KBM-7 (cell line): ENCODE measurements at places on chromosomes 1 and 21.

DNA sequence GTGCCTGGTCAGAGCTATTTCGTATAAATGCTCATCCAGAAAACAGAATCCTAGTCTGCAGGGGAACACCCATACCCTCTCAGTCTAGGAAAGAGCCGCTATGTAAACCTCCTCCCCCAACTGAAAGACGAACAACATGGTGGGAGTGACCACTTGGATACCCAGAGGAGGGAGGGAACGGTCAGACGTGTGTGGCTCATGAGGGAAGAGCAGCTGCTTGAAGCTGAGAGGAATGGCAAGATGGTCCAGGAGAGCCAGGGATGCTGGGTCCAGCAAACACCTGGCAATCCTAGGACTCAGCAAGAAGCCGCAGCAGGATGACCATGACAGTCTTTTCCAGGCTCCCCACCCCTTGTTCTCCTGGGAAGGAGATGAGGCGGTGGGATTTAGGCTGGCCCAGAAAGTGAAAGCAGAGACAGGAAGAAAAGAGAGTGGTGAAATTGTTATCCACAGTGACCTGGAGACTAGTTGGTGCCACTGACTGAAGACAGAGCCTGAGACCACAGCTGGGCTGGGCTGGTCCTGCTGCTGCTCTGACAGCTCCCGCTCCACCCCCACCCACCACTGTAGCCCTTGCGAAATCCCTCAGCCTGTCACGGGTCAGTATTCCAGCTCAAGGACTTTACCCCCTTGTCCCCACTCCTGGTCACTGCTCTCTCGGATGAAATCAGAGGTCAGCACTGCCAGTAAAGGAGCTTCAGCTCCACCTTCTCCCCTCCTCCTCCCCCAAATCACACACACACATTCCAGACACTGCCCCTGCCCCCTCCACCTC, 3.6 kb downstream of the CERS2 start:
- no peak for DNase-seq

GRCh38 chr1:212701910-212702309, 2.3 kb upstream of the BATF3 start:
- DNase-seq = no peak

- peak; percentile 97 for DNase-seq
Measured at GRCh38 chr1:214427871-214428277, 123.5 kb downstream of the PTPN14 start.

DNA sequence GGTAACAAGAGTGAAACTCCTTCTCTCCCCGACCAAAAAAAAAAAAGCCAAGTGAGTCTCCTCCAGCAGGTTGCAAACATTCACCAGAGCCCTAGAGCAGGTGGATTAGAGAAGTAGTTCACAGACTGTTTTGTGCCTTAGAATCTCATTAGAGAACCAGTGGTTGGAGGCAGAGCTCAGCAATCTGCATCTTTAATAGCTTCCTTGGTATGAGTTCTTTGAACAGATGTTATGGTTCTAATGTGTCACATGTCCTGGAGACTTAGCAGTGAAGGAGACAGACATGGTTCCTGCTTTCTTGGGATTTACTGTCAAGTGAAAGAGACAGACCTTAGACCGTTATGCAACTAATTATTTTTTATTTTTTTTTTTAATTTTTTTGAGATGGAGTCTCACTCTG, 26.8 kb downstream of the SESN2 start:
- DNase-seq = peak; percentile 71

DNA sequence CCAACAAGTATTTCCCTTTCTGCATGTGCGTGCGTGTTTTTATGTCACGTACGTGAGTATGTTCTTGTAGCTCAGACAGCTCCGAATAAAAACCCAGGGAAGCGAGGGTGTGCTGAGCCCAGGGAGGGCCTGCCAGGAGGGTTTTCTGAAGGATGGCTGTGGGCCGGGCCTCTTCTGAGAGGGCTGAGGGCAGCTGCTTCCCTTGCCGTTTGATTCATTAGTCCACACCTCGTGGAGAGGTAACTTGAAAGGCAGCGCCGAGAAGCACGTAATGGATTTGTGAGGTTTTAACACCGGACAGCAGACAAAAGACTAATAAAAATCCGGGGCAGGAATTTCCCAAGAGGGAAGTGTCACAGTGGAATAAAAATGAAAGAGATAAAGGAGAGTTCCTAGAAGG, 29.5 kb downstream of the CD247 start:
- DNase-seq = no peak

GRCh38 chr1:78624035-78624434, 3.8 kb downstream of the IFI44L start:
- no peak for DNase-seq

DNA sequence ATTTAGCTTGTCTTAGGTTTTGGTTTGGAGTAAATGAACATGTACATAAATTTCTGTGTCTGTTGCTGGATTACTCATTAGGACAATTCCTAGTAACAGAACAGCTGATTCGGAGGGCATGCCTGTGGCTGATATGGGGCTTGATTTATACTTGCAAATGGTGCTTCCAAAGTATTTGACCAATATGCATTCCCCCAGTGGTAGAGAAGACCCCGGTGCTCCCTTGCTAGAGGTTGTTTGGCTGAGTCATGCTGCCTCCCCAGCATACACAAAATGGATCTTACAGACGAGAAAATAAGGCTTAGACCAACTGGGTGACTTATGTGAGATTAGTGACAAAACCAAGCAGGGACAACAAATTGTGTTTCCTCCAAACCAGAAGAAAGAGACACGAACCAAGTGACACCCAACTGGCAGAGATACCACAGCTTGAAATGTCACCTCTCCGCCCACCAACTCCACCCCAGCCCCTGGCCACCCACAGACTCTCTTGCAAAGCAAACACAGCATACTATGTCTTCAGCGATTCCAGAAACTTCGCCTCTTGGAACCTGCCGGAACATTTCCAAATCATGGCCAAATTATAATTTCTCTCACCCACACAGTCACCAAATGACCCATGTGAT, 75.9 kb upstream of the ETS2 start:
- no peak for DNase-seq

GRCh38 chr1:115404911-115405310, 66.9 kb upstream of the NGF start:
- DNase-seq = no peak

DNA sequence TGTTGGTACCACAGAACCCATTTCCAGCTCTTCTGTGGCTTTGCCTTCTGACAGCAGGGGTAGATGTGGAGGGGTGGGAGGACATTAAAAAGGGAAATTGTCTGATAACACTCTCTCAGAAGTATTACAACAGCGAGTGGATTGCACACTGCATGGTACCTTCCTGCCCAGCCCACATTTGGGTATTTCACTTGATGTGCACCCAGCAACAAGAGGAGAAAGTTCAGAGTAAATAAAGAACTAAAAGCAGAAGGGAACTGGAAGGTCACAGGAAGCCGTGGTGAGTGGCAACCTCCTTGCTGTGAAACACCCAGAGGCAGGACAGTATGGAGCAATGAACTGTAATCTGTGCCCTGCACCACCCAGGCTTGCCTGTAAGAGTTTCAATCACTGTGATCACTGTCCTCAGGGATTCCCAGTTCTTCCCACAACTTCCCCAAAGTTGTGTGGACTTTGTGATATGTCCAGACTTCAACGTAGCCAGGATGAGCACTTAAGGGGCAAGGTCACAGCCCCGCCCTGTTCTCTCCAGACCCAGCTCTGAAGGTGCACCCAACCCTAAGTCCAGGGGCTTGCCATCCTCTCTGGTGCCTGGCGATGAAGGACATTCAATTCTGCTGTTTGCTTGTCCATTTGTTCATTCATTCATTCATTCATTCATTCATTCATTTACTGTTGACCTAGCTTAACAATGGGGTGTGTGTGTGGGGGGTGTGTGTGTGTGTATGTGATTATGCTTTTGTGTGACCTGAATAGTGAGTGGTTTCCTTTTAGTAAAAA, 18.7 kb upstream of the F5 start:
- peak; percentile 93 for DNase-seq

DNA sequence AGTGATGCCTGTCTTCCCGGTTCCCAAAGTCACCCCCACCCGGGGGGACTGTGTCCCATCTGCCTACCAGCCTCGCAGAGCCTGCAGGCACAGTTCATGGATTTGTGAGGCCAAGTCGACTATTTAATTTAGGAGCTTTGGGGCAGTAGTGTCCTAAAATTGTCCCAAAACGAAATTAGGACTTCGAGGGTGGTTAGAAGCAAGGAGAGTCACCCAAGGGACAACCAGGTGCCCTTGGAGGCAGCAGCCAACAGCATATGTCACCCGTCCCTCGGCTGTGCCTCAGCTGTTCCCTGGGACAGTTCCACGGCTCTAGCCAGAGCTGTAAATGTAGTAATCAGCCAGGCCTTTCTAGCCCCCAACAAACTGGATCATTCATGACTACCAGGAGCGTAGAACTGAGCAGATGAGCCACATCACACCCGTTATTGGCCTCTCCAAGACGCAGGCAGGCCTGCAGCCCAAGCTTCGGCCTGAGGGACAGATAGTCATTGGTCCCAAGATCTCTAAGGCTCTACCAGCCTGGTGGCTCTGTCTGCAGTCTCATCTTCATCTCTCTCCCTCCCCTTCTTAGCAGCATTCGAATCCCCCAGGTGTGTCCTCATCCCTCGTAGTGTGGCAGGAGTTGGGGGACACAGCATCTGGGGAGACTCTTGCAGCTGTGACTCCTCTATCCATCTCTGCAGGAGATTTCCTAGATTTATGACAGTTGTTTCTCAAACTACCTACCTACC, 2.9 kb downstream of the PAX7 start:
- no peak for DNase-seq

DNA sequence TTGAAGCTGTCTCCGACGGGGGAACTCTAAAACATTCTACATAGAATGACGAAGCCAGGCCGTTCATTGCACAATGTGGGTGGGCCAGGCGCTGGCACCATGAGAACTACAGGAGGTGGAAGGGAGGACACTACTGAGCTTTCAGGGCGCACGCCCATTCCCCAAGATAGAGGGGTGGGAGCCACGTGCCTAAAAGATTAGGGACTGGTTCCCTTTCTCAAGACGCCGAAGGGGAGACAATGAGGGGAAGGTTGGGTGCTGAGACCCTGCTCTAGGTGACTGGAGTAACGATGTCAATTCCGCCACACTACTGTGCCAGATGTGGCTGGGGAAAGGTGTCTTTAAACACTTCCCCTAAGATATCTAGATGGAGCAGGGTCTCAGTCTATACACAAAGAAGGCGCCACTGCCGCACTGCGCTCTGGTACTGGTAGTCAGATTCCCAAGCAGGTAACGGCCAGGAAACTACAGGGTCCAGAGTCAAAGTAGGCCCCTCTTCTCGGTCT, 782 bp downstream of the CSDE1 start:
- DNase-seq = no peak

- DNase-seq = no peak
Measured at GRCh38 chr1:1927751-1928150, 8.7 kb upstream of the TMEM52 start.

DNA sequence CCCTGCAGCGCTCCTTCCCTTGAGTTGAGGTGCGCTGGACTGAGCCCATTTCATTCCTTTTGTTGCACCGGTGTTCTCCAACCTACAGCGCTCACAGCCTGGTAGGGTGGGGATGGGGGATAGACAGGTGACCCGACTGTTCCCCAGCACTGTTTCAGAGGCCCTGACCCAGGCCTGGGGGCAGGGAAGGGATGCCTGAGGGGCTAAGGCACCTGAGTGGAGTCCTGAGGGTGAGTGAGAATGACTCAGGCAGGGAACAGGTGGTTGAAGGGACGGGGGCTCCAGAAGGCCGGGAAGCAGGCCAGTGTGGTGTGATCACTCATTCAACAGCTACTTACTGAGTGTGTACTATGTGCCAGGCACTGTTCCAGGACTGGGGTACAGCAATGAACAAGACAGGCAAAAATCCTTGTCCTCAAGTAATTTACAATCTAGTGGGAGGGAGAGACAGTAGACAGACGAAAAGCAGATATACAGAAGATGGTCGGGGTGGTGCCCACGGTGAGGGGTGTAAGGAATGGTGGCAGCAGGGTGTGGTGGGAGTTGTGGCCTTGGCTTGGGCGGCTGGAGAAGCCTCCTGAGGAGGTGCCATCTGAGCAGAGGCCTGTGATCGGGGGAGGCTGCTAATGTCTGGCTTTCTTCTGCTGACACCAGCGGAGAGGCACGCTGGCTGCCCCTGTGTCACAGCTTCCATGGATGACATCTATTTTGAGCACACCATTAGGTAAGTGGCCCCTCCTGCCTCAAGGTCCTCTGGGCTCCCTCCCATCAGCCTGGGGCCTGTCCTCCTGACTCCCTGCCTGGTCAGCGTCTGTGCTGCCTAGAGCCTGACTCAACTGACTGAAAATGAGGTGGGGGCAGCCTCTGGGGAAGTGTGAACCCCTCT, 37.4 kb downstream of the ACOT11 start:
- DNase-seq = no peak

DNA sequence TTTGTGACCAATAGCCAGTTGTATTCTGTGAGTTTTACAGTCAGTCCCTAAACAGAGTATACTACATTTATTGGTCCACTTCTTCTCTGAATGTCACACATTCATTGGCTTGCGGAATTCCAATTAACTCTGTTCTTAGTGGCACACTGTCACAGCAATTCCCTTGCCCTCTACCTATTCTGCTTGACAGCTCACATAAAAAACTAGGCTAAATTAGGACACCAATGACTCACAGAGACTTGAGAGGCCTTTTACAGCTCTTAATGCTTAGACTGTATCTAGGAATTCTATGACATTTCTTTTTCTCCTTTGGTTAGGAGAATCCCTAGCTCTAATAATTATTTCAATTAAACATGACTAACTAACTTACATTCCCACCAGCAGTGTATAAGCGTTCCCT, 104.1 kb downstream of the NEGR1 start:
- DNase-seq = no peak

- peak; percentile 18 for DNase-seq
Measured at GRCh38 chr1:6625584-6626149, 999 bp downstream of the THAP3 start.

GRCh38 chr1:87524021-87524754, 195.5 kb downstream of the LMO4 start:
- DNase-seq = no peak

DNA sequence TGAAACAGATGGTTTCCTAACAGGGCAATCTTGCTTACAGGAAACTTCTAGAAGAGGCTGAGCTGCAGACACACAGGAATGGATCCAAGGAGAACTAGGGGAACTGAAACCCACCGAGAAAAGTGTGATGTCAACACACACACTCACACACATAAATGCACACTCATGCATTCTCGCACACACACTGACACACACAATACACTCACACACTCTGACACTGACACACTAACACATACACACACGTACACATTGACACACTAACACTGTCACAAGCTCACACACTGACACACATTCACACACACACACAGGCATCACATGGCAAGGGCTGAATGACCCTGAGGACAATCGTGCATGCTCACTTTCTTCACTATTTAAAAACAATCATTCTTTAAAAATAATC, 142.7 kb downstream of the NPHP4 start:
- no peak for DNase-seq

DNA sequence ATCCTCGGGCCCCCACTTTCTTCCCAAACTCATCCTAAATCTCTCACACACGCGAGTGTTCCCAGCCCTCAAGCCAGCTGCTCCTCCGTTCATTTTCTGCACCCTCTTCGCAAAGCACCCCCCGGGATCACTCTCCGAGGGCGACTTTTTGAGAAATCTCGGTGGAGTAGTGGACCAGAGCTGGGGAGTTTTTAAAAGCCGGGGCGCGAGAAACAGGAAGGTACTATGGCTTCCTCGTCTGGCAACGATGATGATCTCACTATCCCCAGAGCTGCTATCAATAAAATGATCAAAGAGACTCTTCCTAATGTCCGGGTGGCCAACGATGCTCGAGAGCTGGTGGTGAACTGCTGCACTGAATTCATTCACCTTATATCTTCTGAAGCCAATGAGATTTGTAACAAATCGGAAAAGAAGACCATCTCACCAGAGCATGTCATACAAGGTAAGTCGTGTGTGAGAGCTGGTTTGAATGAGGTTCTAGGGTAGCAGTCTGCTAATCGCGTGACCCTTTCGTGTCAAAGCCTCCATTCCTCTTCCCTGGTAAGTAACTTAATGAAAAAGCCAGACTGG, 800 bp downstream of the DR1 start:
- DNase-seq = peak; percentile 57
